ENCODE measurements at places on chromosomes 1 and 21.

GRCh38 chr21:45018131-45019075 lies 56.0 kb upstream of the ADARB1 start:
- DNase-seq = no peak

GRCh38 chr1:226428791-226429461 lies 21.0 kb upstream of the PARP1 start:
- DNase-seq = no peak

GRCh38 chr1:24748191-24749121 lies 3.2 kb downstream of the CLIC4 start:
- DNase-seq = no peak

DNA sequence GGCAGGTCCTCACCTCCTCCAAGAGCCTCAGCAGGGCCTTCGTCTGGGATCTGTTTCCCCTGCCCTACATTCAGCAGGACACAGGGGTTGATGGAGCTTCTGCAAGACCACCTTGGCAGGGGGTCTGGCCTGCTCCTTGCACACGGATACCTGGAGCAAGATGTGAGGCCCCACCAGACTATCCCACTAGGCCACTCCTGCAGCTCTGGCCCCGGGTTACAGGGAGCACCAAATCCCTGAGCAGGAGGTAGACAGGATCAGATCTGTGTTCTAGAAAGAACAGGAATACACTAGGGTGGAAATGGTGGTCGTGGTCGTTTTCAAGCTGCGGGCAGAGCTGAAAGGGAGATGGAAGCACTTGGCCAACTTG lies 33.5 kb downstream of the EPHX1 start:
- no peak for DNase-seq

DNA sequence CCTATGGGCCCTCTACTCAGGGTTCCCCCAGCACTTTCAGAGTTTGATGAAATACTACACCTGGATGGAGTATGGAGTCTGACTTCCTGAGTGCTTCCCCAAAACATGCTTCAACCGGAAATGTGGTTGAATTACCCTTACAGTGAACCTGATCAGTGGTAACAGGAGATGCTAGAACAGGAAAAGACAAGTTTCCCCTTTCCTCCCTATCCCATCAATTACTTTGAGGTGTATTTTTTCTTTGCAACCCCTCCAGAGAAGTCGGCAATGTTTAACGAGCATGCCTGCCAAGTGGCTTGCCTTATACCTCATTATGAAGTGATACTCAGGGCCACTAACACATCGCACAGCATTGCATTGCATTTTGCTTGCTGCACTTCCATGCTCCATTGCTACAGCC lies 7.0 kb downstream of the KRTAP15-1 start:
- no peak for DNase-seq

- DNase-seq = no peak
These were observed 32.3 kb downstream of the CD58 start for GRCh38 chr1:116538544-116538943.

GRCh38 chr21:29443411-29444010 lies 144.8 kb downstream of the BACH1 start:
- no peak for DNase-seq

GRCh38 chr21:21688889-21689288 lies 690.7 kb downstream of the NCAM2 start:
- DNase-seq = no peak

DNA sequence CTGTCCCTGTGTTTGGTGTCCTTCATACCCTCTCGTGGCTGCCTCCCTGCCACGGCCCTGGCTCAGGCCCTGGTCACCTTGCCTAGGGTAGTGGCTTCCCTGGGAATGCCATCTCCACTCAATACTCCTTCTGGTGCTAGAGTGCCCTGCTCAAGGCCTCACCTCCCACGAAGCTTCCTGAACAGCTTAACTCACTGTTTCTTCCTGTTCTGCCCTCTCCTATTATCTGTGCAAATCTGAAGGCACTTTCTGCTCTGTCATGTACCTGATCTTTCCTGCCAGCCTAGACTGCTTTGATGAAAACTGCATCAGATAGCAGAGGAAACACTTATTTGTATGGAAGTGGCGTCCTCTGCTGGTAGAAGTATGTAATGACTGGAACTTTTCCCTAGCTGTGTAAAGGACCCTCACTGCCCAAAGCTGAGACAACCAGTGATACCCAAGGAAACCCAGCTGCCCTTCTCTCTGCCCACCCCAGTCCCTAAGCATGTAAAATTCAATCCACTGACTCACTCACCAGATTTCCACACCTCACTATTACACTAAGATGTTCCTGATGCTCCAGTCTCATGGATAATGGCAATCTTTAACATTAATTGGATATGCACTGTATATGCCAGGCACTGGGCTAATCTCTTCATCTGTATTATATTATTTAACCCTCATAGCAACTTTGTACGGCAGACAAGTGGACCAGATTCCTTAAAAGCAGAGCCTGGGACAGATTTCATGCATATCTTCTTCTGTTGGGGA lies 36.2 kb upstream of the BTG2 start:
- no peak for DNase-seq

- no peak for DNase-seq
These were observed 11.9 kb upstream of the VAV3 start for GRCh38 chr1:107976836-107977235.

GRCh38 chr1:26097696-26098095 lies 13.9 kb upstream of the PDIK1L start:
- DNase-seq = no peak

- no peak for DNase-seq
These were observed 8.3 kb downstream of the XCL2 start for GRCh38 chr1:168535536-168535935.

GRCh38 chr1:205783904-205784303 lies 8.6 kb upstream of the RAB29 start:
- DNase-seq = no peak

GRCh38 chr1:34369701-34370455 lies 193.2 kb downstream of the C1orf94 start:
- DNase-seq = no peak

GRCh38 chr1:111747282-111747734 lies 8.1 kb upstream of the INKA2 start:
- DNase-seq = peak; percentile 21

DNA sequence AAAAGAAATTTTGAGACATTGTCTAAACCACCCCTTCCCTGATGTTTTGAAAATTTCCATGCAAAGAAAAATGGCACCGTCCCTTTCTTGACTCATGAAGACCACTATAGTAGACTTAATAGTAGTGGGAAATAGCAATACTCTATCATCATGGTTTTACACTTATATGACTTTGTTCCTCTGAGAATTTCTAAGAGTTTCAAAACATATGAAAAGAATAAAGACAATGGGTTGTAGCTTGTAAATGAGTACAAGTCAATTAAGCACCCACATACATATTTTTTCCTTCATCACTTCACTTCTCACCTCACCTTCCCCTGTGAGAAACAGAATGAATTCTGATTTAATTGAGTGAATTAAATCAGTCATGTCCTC lies 151.7 kb downstream of the LYPLAL1 start:
- no peak for DNase-seq

- DNase-seq = no peak
These were observed 12.9 kb downstream of the KCNE1 start for GRCh38 chr21:34499116-34499515.

GRCh38 chr21:22211943-22212342 lies 1213.7 kb downstream of the NCAM2 start:
- DNase-seq = no peak

DNA sequence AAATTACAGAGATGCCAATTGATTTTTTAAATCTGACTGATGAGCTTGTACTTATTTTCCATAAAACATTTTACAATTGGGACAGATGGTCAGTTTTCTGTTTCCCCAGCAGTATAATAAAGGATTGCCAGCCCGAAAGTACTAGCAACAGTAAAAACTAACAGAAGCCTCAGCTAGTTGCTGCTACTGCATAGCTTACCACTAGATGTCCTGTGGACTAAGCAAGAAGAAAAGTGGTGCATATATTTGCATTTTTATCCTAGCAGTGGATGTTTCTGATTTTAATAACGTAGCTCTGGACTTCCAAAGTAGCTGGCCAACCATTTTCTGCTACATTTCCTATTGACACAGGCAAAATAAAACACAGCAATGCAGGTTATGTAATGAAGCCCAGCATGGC lies 241.5 kb downstream of the BARHL2 start:
- no peak for DNase-seq

- DNase-seq = no peak
These were observed 13.9 kb upstream of the ACTA1 start for GRCh38 chr1:229447809-229448252.

DNA sequence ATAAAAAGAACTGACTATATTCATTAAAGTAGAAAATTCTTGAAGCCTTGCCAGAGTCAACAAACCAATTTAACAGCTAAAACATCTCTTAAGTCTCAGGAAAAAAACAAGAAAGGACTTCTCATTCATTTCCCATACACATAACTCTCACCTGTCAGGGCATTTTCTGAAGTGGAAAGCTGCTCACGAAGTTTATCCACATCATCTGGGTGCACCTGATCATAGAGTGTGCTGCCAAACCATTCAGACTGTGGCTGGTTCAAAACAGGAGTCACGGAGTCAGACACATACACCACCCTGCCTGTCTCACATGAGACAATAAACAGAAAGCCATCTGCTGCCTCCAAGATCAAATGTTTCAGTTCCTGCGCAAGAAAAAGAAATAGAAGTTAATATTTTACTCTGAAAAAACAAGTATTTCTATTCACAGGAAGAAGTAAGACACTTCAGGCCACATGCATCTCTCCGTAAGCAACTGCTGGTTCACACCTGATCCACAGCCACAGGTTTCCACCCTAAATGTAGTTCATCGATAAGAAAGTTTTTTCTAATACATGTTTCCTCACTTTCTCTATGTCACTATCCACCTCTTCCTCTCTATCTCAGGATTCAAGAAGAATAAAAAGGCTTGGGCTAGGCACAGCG lies 28.2 kb upstream of the CTSK start:
- DNase-seq = no peak

GRCh38 chr1:222788402-222789156 lies 26.3 kb upstream of the DISP1 start:
- DNase-seq = no peak

- DNase-seq = no peak
These were observed 62.8 kb downstream of the NGF start for GRCh38 chr1:115275216-115275615.

- DNase-seq = no peak
These were observed 25.7 kb downstream of the TMEM69 start for GRCh38 chr1:45713711-45714110.

- DNase-seq = no peak
These were observed 114.2 kb downstream of the FCRL5 start for GRCh38 chr1:157438146-157438545.

- no peak for DNase-seq
These were observed 17.0 kb downstream of the LPGAT1 start for GRCh38 chr1:211813590-211813989.

- DNase-seq = no peak
These were observed 4.8 kb downstream of the ATP1A1 start for GRCh38 chr1:116377541-116378529.

DNA sequence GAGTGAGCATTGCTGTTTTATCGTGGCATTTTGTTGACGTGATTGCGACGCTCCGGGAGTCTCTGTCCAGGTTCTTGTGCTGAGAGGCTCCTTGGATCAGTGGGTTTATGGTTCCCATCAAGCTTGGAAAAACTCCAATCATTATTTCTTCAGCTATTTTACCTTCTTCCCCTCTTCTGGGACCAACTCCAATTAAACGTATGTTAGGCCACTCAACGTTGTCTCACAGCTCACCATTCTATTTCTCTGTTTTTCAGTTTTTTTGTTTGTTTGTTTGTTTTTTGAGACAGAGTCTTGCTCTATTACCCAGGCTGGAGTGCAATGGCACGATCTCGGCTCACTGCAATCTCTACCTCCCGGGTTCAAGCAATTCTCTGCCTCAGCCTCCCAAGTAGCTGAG lies 8.0 kb downstream of the HES4 start:
- DNase-seq = no peak

DNA sequence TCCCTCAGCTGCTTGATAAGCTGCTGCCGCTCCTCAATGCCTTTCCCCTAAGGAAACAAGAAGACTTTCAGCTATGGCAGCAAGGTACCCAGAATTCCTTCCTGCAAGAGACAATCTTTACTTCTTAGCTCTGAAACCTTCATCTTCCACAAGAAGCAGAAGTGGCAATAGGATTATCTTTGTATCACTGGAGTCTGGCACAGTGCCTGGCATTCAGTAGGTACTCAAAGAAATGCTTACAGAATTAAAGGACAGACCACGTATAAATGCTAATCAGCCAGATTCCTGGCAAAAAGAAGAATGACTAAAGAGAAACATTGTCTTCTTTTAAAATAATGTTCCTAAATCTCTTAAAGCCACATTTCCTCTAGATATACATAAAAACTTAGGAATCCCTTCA lies 43.7 kb downstream of the SLC27A3 start:
- DNase-seq = no peak

GRCh38 chr1:181936768-181937581 lies 124.5 kb downstream of the ZNF648 start:
- DNase-seq = no peak

- no peak for DNase-seq
These were observed 273.8 kb downstream of the MATN1 start for GRCh38 chr1:30449428-30450147.

DNA sequence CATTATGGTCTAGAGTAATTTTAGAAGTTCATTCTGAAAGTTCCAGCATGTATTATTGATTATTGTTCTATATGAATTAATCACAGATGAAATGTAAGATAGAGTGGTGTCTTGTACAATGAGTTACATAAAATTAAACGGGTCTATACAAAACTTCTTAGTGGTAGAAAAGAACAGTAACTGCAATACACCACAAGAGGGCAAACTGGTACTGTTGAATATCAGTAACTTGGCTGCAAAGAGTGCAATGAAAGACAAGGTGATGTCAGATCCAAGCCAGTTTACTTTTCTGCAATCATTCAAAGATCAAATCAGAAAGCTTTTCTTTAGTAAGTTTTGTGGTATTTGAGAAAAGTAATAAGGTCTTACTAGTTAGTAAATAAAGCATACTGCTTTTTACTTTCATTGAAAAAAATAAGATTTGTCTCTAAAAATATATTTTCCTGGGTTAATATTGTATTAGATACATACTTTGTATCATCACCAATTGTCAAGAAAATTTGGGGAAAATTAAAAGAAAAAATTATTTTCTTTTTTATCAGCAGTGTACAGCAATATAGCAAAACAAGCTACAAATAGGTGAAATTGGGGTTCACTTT lies 66.4 kb upstream of the BTG3 start:
- DNase-seq = no peak

- no peak for DNase-seq
These were observed 10.2 kb upstream of the NCMAP start for GRCh38 chr1:24545662-24546061.

DNA sequence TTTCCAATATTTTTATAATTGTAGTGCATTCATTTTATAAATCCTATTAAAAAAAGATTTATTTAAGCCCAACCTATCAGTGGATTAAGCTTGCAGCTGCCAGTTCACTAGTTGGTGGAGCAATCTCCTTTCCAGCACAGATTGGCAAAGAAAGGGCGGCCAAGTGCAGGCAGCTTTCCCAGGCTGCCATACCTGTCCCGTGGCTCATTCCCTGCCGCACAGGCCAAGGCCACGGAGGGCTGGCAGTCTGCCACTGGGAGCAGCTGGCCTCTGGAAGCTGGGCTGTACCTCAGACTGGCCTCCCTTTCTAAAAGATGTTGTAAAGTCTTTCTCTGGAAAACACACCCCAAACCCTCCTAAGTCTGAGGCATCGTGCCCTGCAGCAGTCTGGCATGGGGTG lies 74.2 kb downstream of the SIM2 start:
- no peak for DNase-seq

GRCh38 chr1:179817056-179817455 lies 60.5 kb downstream of the TOR1AIP2 start:
- no peak for DNase-seq

GRCh38 chr1:186195377-186195931 lies 179.6 kb downstream of the TPR start:
- DNase-seq = no peak

GRCh38 chr1:108502138-108502537 lies 52.0 kb downstream of the NBPF6 start:
- no peak for DNase-seq

Data from stimulated activated CD4-positive, alpha-beta T cell treated with anti-CD3 and anti-CD28 coated beads, Interleukin-1b, Interleukin-23, amount 100 ng/mL, for 1 hour (primary cell).